Suppressor macrophage (primary cell): ENCODE measurements at places on chromosomes 4 and X.

- peak; percentile 95 for DNase-seq
These were observed 26.0 kb downstream of the MANBA start for GRCh38 chr4:102734591-102735385.

DNA sequence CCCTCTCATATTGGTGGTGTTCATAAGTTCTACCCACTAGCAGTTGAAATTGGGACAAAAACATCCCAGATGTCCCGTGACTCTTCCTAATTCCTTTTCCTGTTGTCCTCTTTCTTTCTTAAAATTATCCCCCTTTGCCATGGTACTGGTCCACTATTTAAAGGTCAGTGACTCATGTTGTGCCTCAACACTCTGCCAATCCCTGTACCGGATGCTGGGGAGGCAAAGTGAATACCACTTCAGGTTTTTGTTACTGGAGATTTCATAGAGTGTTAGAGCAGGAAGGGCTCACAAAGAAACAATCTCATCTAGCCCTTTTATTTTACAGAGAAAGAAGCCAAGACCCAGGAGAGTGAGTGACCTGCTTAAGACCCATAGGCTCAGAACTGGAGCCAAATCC lies 24.6 kb downstream of the SEPTIN11 start:
- no peak for DNase-seq

GRCh38 chr4:93199492-93199891 lies 629.1 kb upstream of the ATOH1 start:
- DNase-seq: no peak

- no peak for DNase-seq
These were observed 156.0 kb downstream of the DEFB131A start for GRCh38 chr4:9600246-9600645.

GRCh38 chr4:177177541-177178081 lies 132.1 kb upstream of the NEIL3 start:
- DNase-seq: no peak

GRCh38 chrX:81414630-81415029 lies 212.7 kb downstream of the SH3BGRL start:
- no peak for DNase-seq

DNA sequence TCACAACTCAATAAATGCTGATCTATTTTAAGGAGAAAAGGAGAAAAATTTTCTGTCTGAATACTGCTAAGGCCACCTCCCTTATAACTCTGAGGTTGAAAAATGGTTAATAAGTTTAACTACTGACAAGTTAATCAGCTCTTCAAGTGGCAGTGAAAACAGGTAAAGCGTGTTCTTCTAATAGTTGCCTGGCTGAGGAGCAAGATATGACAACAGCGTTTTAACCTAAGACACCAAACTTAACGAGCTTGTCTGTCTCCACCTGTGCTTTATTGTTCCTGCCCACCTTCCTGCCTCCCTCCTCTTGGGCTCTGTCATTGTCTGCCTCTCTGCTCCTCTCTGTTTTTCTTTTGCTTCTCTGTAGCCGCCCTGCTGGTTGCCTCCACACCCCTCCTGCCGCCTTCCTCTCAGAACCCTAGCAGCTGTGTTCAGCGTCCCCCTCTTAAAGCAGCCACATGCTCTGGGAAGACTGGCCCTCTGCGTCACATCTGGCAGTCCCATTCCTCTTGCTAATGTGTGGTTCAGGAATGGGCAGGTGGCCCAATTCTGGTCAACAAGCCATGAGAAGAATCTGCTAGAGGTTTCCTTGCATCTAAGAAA lies 4.3 kb upstream of the TSPAN5 start:
- DNase-seq: no peak

DNA sequence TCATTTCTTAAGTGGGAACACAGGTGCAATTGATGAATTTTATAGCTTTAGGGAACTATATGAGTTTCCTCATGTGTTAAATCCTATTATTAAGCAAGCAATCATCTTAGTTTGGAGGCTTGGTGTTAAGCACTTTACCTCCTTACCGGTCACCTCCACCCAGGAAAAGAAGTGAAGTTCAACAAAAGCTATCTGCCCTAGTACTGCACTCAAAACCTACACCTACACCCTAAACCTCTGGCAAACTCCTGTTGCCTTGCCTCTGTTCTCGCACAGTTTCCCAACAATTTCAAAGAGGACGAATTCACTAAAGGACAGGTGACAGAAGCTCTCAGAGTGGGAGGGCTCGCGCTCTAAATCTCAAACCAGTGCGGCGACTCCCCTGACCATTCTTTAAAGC lies 85.7 kb upstream of the TENT5D start:
- no peak for DNase-seq

GRCh38 chrX:25020391-25020904 lies 4.7 kb upstream of the ARX start:
- DNase-seq: no peak

- DNase-seq: peak; percentile 76
These were observed 746 bp downstream of the REST start for GRCh38 chr4:56908206-56909085.

DNA sequence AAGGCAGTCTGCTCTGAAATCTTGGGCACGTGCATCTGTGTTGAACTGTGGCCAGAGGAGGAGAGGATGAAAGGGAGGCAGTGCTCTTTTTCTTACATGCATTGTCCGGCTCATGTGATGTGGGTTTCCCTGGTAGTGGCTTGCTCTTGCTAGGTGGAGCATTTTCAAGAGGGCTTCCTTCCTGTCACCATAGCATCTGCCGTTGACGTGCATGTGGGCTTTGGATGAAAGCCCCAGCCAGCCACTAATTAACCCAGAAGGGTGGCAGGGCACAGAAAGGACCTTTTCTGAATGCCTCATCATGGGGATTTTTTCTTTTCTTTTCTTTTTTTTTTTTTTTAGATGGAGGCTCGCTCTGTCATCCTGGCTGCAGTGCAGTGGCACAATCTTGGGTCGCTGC lies 121.3 kb downstream of the GPR143 start:
- no peak for DNase-seq

GRCh38 chr4:99202536-99202935 lies 16.5 kb downstream of the ADH6 start:
- DNase-seq: no peak

- DNase-seq: no peak
These were observed 163.2 kb upstream of the SPANXC start for GRCh38 chrX:141405486-141405852.

DNA sequence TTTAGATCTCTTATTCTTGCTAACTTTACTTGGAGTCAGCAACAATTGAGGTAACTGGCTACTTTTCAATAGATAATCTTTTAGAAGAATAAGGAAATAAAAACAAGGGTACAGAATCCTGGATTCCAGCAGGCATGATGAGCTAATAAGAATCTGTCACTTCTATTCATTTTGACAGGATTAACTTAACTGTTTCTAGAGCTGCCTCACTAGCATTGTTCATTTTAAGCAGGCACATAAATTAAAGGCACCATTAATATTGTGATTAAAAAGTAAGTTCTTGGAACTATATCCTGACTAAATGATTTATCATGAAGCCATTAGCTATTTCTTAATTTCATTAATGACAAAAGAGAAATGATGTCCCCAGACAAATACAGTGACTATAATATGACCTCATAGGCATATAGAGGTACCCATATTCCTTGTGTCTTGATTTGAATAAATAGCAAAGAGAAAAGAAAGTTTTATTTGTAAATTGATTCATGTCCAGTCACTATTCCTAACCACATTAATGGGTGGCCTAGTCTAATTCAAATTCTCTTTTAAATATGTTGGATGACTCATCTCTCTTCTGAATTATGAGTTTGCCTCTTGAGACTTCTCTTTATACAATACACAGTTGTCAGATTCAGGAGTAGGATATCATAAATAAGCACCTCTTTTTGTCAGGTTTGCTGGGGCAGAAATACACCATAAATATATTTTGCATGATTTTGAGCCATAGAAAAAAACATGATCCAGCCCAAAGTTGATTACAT lies 343.0 kb downstream of the SLITRK2 start:
- DNase-seq: no peak

DNA sequence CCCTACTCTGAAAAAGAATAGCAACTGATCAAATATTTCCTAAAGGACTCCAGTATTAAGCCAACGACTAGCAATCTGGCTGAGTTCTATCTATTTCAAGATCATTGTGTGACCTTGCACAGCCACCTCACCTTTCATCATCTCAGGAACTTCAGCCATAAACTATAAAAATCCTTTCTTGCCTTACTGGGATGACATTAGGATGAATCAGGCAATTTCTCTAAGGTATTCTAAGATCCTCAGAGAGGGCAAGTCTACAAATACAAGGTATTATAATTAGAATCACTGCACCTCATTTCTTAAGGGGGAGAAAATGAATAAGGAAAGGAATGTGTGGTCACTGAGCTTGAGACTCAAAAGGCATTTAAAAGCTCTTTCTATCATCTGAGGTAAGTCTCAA lies 152.6 kb downstream of the GRIA3 start:
- no peak for DNase-seq

GRCh38 chrX:70553516-70553915 lies 108.9 kb downstream of the DLG3 start:
- no peak for DNase-seq
